CD4-positive, alpha-beta T cell treated with Interleukin-4 for 4 hours (primary cell): ENCODE measurements at places on chromosomes 4 and X.

DNA sequence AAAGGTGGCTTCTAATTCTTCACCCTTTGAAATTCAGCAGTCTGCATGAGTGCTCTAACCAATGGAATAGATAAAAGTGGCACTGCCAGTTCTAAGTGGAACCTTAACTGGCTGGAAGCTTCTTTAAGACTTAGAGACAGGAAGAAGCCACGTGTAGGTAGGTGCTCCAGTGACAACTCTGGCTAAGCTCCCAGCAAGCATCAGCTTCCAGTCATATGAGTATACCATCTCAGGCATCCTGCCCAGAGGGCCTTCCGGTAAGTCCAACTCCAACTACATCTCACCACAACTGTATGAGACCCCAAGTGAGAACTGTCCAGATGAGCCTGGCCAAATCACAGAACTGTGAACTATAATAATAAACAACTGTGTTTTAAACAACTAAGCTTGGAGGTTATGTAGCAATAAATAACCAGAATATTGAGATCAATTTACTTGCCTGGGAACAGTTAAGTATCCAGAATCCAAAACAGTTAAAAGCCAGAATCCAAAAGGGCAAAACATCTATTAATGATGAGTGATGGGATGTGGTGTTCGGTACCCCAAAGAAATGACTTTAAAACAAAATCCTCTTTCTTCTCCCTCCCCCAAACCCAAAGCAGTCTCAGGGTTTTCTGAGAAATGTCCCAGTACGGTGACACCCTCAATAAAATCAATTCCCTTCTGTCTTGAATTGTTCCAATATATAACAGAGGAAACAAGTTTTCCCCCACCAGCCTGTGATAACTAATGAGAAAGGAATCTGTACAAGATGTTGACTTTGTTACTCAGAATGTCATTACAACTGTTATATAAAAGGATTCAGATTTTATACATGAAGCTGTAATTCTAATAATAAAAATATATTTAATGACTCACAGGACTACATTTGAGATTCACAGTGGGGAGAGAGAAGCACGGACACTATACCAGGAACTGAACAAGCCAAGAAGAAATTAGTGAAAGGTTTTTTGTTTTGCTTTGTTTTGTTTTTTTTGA lies 4.2 kb downstream of the TSPAN5 start:
- DNase-seq: no peak

DNA sequence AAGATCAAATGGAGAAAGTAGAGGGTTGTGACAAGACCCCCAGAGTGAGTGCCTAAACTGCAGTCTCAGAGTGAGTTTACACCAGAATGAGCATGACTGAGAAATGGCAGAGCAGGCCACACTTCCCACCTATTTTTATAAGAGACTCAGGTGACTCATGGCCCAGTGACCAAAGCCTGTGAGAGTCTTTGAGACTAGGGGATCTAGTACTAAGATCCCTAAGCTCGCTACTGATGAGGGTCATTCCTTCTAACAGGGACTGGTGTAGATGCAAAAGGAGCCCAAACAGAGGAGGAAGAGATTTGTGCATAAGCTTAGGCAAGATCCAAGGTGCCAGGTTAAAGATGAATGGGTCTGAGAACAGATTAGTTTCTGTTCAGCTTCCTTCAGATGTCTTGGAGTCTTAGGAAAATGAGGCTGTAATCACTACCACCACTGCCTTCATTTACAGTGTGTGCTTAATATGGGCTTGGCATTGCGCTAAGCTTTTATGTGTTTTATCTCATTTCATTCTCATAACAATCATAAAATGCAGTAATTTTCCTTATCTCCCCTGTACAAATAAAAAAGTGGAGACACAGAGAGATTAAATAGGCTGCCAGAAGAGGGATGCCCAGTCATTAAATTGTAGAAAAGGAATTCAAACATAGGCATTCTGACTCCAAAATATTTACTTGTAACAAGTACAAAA lies 62.8 kb downstream of the RWDD4 start:
- no peak for DNase-seq

DNA sequence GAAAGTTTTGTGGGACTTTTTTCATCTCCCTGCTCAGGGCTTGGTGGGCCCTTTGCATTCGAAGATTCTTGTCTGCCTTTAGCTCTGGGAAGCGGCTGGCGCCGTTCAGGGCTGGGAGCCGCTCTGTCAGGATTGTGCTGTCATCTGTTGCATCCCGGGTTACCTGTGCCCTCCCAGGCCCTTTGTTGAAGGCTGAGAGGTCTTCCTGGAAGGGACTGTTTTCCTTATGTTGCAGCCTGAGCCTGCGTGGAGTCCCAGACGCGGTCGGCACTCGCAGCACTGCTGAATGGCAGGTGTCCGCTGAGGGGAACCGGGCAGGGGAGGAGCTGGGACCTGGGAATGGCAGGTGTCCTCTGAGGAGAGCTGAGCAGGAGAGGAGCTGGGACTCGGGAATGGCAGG lies 15.9 kb downstream of the RGS12 start:
- no peak for DNase-seq

GRCh38 chr4:145679520-145679919 lies 426 bp upstream of the C4orf51 start:
- no peak for DNase-seq

- DNase-seq: no peak
Observed at GRCh38 chr4:173121076-173121561, 47.5 kb upstream of the GALNT7 start.

DNA sequence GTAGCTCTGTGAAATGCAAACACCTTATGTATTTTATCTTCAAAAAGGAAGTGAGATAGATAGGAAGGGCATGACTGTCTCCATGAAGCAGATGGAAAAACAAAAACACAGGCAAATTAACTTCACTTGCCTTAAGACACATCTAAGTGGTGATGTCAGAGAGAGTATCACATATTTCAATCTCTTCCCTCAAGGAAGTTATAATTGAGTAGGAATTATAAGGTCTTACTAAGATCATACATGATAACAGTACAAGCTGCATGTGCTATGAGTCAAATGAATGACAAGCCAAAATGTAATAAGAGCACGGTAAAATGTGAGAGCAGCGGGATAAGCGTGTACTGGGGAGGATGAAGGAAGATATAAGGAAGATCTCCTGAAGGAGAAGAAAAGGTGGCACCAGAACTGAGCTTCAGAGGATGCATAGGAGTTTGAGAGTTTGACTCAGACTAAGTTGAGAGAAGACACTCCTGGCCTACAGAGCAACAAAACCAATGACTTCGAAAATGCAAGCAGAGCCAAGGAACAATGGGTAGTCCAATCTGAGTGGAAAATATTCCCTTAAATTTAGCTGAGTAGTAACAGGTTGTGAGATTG lies 43.3 kb upstream of the GALNT7 start:
- DNase-seq: no peak

- no peak for DNase-seq
Observed at GRCh38 chr4:10960389-10960788, 275.8 kb upstream of the CLNK start.

GRCh38 chrX:55624403-55624802 lies 1.2 kb downstream of the FOXR2 start:
- no peak for DNase-seq

DNA sequence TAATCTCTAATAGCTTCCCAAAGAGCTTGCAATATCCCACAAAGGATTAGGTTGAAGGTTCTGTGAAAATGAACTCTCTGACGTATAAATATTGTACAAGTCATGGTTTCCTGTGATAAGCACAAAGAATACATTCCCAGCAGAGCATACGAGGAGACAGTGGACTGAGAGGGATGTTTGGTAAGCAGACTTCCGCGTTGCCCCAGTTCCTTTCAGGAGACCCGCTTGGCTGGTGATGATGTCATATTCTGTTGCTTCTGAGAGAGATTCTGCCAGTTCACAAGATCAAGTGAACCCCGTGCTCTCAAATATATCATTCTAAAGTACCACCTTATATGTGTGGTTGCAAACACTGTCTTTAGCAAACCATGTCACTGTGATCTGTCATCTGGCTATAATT lies 323.9 kb upstream of the CASK start:
- no peak for DNase-seq

- no peak for DNase-seq
Observed at GRCh38 chr4:165207016-165207430, 338 bp upstream of the KLHL2 start.

GRCh38 chr4:39032218-39033085 lies at the start of gene TMEM156:
TMEM156 (minus strand) TSS chr4:39032409; CDS start chr4:39032313, 96 bp downstream.
- DNase-seq: peak; percentile 86

DNA sequence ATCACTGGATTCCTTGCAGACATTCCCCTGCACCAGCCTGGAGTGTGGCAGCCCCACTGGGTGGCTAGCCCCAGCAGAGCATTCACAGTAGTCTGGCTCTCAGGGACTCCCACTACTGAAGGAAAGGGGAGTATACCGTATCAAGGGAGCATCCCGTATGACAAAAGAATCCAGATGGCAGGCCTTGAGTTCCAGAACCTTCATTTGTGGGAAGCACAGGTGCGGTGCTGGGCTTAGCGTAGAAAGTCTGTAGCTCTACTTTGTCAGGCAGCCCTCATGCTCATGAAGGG lies 79.6 kb downstream of the CENPC start:
- no peak for DNase-seq

DNA sequence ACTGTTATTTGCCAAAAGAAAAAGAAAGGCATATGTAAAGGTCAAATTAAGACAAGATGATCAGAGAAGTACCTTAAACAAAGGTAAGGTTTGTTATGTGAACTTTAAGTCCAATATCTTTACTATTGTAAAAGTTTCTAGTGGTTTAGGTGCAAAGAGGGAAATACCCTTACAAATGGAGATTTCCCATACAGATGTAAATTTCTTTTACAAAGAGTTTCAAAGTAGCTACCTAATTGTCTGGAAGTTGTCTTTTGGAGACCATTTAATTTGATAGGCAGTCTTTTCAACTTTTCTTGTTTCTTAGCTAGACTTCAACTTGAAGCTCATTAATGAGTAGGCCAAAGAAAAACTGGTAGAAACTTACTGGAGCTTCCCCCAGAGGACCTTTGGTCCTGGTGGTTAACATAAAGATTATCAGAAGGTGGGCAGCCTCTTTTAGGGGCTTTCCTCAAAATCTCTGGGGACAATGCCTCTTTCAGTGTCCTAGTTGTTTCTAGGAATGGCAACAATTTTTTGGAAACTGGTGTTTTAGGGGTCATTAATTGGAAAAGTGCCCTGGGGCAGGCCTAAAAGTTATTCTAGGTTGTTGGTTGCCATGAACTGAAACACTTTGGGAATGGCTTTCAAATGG lies 297.3 kb downstream of the GUCY2F start:
- no peak for DNase-seq

- DNase-seq: no peak
Observed at GRCh38 chr4:76007089-76007862, at the start of gene CXCL9. CXCL9 (minus strand) TSS chr4:76007509; CDS start chr4:76007449, 60 bp downstream.

- DNase-seq: no peak
Observed at GRCh38 chrX:262381-262909, 18.7 kb upstream of the PLCXD1 start.

DNA sequence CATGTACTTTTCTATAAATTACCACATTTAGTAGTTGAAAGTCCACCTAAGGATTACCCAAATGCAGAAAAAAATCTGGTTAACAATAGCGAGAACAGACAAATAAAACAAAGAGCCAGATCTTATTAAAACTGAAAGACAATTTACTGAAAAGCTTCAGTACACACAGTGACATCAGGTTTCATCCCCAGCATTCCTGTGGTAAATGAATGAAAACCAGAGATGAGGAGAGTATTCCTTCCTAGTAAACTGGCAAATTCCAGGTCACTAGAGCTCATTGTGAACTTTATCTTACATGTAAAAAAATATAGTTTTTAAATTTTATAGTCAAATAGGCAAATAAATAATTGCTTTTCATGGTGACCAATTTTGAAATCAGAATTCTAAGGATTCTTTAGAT lies 1290.5 kb downstream of the ADGRL3 start:
- DNase-seq: no peak

GRCh38 chrX:9903146-9903545 lies 64.0 kb upstream of the CLDN34 start:
- no peak for DNase-seq

DNA sequence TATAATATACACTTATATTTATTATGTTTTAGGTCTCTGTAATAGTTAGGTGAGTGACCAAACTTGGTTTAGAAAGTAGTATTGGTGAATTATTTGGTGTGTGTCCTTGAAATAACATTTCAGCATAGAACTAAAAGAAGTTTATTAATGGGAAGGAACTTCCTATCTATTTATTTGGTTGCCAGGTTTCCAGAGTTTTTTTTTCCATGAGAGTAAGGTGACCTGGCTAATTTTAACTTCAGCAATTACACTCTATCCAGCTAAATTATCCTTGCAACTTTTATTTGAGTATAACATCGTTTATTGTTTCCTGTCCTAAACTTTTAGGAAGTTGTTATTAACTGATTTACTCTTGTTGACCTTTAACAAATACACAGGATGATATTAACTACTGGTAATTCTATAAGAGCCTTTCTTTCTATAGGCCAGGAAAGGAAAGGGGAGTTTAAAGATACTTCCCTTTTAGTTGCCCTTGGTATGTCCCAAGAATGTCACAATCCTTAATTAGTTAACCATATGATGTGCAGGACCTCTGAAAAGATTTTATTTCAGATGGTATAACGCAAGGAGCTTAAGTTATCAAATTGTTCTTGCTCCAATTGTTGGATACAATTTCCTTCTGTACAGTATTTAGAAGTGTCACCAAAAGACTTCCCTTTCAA lies 18.9 kb downstream of the PRDM8 start:
- DNase-seq: no peak

DNA sequence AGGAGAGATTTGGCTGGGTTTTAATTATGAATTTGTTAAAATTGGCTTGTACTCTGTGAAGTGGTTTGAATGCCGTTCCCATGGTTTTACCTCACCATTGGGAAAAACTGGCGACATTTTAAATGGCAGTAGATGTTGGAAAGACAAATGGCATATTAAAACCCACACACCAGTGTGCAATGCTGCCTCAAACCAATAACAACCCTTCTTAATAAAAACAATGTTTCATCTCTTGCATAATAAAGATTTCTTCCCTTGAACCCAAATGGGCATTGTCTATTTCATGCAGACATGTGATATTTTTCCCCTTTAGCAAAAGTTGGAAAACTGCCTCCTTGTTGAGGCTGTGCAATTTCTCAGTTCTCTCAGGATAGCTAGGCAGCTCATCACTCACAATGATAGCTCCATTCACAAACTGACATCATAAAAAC lies 33.7 kb downstream of the GABRB1 start:
- no peak for DNase-seq

DNA sequence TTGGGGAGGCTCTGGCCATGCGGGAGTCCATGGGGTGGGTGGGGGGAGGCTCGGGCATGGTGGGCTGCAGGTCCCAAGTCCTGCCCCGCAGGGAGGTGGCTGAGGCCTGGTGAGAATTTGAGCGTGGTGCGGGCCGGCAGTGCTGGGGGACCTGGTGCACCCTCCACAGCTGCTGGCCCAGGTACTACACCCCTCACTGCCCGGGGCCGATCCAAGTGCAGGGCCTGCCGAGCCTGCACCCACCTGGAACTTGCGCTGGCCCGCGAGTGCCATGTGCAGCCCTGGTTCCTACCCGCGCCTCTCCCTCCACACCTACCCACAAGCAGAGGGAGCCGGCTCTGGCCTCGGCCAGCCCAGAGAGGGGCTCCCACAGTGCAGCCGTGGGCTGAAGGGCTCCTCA lies 5.7 kb upstream of the SPANXN2 start:
- no peak for DNase-seq

GRCh38 chr4:88411491-88412096 lies 32.9 kb downstream of the HERC6 start:
- DNase-seq: no peak

GRCh38 chrX:57583477-57583876 lies 8.3 kb upstream of the ZXDB start:
- no peak for DNase-seq

GRCh38 chr4:105944540-105944939 lies 49.3 kb downstream of the NPNT start:
- DNase-seq: no peak

- no peak for DNase-seq
Observed at GRCh38 chr4:83362492-83363329, 28.1 kb upstream of the HPSE start.

- no peak for DNase-seq
Observed at GRCh38 chr4:189374176-189374575, 566.5 kb upstream of the FRG1 start.
